ENCODE measurements at places on chromosomes 5 and 9.

DNA sequence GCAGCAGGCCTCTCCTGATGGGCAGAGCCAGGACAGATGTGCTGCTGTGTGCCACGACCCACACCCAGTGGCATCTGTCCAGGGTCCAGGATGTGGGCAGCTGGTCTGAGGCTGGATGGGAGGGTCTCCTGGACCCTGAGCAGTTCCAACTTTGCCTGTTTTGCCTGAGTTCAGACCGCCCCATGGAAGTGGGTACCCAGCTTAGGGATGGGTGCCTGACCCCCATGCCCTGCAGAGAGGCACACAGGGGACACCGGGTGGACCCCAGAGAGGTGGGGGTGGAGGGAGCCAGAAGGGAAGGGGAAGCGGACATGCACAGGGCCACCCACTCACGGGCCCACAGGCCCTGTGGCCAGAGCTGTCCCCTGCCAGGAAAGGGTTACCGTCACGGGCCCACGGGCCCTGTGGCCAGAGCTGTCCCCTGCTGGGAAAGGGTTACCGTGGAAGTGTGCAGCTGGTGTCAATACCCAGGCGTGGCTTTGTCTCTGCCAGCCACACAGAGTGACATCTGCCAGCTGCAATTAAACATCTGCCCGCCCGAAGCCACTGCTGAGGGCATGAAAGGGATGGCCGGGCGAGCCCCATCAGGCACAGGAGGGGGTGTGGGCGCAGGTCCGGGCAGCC lies 50.0 kb downstream of the NACC2 start:
- DNase-seq: no peak

DNA sequence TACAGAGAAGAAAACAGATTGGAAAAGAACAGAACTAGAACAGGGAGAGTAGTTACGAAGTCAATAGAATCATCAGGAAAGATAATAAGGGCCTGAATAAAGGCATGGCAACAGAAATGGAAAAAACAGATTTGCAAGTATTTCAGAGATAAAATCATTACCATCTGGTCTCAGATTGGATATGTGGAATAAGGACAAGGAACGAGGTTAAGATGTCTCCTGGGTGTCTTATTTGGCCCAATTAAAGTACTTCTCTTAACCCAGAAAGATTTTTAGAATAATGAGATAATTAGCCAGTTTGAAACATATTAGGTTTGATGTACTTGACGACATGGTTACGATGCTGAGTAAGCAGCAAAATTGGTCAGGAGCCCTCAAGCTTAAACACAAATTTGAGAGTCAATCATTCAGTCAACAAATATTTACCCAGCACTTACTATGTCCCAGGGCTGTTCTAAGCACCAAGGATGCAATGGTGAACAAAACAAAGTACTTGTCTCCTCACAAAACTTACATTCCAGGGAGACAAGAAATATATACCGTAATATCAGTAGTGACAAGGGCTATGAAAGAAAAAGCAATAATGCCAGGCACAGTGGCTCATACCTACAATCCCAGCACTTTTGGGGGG lies 18.3 kb downstream of the RICTOR start:
- no peak for DNase-seq

GRCh38 chr5:160357861-160358411 lies 12.5 kb downstream of the C1QTNF2 start:
- no peak for DNase-seq

DNA sequence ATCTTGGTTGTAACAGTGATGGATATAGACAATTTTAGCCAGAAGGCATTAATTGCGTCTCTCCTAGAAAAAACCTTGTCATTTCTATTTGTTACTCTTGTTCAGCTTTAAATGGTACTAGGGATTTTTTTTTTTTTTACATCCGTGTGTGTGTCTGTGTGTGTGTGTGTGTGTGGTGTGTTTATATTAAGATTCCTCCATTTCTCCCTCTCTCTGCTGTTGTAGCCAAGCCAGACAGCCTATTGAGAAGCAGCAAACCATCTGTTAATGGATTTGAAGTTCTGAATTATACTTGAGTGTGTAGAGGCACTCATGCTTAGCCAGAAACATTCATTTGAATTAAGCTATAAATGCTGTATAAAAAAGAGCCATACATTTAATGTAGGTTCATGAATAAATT lies 72.3 kb downstream of the SLF1 start:
- peak; percentile 51 for DNase-seq

- DNase-seq: no peak
These were observed 9.1 kb downstream of the FNIP1 start for GRCh38 chr5:131787736-131788135.

GRCh38 chr5:88889189-88890069 lies 6.4 kb upstream of the MEF2C start:
- peak; percentile 62 for DNase-seq

DNA sequence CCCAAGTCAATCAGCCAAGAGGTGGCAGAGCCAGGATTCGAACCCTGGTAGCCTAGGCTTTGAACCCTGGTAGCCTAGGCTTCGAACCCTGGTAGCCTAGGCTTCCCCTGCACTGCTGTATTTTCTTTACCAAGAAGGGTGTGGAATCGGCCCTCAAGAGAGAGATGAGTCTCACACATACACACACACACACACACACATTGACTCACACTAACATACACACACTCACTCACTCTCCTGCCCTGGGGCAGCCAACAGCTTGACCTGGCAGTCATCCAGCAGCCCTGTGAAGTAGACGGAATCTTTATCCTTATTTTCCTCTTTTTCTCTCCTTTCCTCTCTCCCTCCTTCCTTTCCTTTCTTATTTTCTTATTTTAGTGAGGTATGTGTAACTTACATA lies 55.4 kb upstream of the RPL26L1 start:
- DNase-seq: peak; percentile 94

DNA sequence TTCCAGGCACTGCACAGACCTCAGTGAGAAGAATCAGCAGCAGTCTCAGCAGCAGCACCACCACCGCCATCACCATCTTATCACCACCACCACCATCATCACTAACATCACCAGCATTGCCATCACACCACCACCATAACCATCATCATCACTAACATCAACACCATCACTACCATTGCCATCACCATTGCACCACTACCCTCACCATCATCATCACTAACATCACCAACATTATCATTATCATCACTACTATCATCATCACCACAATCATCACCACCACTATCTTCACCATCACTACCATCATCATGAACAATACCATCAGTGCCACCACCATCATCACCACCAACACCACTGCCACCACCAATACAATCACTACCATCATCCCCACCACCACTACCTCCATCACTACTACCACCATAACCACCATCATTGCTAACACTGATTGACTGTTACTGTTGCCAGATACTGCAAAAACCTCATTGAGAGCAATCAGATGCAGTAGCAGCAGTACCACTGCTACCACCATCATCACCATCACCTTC lies 61.7 kb downstream of the ABLIM3 start:
- no peak for DNase-seq

GRCh38 chr5:52073993-52074689 lies 690.9 kb downstream of the ISL1 start:
- DNase-seq: no peak

DNA sequence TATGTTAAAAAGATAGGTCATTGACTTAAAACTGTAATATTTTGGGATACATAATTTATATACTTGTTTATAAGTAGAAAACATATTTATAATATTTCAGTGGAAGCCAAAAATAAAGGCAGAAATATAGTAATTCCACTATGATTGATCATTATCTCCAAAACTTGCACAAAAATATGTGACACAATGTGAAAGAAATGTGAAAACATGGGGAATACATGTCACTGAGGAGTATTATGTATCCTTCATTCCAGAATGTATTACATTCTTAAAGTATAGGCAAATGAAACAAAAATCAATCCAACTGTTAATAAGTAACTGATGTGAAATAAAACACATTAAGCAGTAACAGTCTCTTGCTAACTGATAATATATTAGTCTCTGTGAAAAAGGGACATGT lies 236.7 kb downstream of the CDH18 start:
- DNase-seq: no peak

GRCh38 chr9:133584167-133584558 lies 25.0 kb downstream of the FAM163B start:
- no peak for DNase-seq

DNA sequence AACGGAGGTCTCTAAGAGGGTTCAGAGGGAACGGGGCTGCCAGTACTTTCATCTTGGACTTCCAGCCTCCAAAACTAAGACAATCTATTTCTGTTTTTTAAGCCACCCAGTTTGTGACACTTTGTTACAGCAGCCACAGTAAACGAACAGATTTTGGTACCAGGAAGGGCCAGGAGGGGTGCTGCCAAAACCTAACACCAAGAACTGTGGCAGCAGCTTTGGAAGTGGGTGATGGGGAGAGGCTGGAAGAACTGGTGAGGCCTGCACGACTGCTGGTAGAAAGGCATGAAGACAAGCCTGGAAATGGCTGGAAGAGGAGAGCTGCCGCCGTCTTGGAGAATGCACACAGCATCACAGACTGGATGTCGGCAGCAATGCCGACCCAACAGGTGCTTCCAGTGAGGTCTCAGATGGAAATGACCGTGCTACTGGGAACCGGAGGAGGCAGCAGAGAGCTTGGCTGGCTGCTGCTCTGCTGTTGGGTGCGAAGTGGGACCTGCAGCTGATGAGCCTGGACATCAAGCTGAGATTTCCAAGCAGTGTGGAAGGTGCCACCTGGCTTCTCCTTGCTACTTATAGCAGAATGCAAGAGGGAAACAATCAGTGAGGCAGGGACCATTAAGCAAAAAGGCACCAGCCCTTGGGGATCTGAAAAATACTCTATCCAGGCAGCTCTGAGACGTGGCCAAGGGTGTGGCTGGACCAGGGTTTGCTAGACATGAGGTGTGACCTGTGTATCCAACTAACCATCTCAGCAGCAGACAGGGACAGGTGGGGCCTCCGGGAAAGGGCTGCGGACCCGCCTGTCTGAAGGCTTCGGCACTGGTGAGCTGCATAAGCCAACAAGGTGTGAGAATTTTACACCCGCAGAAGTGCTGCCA lies 4.7 kb upstream of the TMEM210 start:
- peak; percentile 18 for DNase-seq

Measured in astrocyte of the spinal cord (primary cell).